ENCODE measurements at places on chromosomes 2 and 18.
A peak's percentile ranks its signal among the peaks of the same experiment; 100 is the strongest.

DNA sequence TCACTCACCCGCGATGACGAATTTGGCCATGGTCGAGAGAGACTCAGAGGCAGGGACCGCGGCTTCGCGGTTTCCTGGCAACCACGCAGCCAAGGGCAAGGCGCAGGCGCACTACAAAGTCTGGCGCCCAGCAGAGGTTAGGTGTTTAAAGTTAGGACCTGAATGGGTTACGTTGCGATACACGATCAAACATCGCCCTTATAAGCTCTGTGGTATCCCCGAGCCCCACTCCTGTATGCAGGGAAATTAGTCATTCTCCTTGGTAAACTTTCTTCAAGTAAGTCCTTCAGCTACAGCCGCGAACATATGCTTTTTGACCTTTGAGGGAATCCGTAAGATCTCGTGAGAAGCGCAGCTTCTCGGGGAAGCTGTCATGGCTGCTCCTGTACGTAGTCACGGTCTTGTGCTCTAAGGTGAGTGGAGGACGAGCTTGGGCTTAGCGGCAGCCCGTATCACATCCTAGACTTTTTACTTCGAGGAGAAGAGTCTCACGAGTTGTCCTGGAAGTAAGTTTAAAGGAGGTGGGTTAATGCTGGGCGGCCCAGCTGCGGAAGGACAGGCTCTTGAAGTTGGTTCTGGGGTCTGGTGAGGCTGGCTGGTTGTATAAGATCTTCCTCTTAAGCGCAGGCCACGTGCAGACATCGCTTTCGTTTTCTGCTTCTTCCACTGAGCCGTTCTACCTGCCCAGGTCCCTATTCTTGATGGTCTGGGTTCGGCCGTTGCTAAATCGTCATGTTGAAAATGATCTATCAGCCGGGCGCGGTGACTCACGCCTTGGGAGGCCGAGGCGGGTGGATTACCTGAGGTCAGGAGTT, at the start of the genes FASTKD2 and MDH1B:
Gene FASTKD2, plus strand, starts transcription at position 365 of the 815 bp plus-strand sequence. CDS start 1,088 bp downstream, outside the sequence.
Gene MDH1B, minus strand, starts transcription at position 87 of the 815 bp plus-strand sequence. Its CDS starts 57 bp downstream, at position 30.
- DNase-seq: peak; percentile 90

GRCh38 chr2:231957913-231958763, 3.4 kb upstream of the DIS3L2 start:
- DNase-seq: no peak

DNA sequence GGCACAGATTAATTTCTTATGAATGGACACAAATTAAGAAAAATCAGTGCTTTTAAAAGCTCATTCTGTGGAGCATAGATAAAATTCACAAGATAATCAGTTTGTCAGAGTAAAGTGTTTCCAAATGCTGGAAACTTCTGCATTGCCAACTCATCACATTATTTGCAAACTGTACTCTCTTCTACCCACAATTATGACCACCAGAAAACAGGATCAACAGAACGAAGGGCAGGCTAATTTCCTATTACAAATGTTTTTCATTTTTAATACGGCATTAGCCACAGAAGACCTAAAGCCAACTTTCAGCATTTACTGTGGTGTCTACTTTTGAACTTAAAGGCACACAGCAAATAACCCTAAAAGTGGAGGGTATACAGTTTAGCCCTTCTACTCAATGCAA, 6.0 kb downstream of the IRS1 start:
- DNase-seq: no peak

DNA sequence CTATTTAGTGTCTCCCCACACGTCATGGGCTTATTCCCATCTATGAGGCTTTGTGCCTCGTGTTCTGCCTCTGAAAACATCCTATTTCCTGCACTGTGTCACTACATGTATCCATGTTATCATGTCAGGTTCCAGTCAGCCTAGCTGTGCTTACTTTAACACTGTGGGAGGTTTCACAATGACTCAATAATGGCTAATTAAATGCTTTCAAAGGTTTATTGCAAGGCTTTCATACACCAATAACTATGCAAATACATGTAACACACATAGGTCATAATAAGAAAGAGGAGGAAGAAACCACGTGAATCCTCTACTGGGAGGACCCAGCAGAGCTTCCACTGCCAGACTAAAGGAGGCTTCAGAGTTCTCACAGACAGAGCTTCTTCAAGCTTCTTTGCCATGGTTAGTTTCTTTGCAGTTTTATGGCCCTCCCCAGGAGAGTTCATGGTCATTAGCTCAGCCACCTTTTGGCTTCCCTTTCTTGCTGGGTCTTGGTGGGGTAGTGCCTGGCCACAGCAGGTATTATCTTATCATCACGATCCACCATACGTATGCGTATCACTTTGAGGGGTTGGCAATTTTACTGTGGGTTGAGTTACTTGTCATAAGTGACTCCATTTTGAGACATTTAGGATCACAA, 5.1 kb upstream of the COLEC12 start:
- DNase-seq: no peak

DNA sequence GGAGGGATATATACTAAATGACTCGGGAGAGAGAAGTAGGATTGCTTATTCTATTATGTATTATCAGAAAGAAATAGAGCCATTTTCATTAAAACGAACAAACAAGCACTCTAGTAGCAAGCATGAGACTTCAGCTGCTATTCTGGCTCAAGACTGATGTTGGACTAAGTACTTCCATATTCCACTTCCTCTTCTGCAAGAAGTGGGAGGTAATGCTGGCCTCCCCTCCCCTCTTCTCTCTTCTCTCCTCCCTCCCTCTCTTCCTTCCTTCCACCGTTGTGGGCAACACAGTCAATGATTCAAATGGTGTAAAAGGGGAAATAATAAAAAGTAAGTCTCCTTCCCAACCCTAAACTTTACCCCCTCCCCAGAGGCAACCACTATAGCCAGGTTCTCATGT, 62.6 kb downstream of the EMX1 start:
- no peak for DNase-seq

DNA sequence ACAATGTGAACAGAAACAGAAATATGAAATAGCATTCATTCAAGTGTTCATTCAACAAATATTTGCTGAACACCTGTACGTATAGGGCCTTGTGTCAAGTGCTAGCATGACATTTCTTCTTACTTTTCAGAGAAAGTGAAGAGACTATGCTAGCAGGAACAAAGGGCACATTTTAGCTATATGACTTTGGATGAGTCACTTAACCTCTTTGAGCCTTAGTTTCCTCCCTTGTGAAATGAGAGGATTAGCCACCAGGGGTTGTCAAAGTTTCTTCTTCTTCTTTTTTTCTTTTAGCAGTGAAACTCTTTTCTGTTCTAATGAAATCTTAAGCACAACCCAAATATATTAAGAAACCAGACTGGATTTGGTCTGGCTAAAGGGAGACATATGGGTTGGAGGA, 53.1 kb downstream of the FIGN start:
- no peak for DNase-seq

- DNase-seq: no peak
These were observed 621 bp upstream of the KCNS3 start for GRCh38 chr2:17877811-17878280.

DNA sequence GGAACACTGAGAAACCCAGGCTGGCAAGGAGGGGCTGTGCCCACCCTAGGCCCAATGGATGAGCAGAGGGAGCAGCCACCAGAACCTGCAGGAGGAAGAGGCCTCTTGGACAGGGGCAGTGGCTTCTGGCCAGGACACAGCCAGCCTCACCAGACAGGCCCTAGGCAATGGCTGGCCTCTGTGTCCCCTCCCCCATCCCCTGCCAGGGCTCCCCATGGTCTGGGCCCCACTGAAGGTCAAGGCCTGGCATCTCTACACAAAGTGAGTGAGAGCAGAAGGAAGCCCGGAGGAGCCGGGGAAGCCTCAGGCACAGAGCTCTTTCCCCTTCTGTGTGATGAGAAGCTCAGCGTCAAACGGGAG, 6.3 kb downstream of the PRLH start:
- DNase-seq: no peak

GRCh38 chr2:151347906-151348305, 9.5 kb upstream of the TNFAIP6 start:
- DNase-seq: no peak

- DNase-seq: no peak
These were observed 3.8 kb downstream of the SLC66A3 start for GRCh38 chr2:11158916-11159573.

DNA sequence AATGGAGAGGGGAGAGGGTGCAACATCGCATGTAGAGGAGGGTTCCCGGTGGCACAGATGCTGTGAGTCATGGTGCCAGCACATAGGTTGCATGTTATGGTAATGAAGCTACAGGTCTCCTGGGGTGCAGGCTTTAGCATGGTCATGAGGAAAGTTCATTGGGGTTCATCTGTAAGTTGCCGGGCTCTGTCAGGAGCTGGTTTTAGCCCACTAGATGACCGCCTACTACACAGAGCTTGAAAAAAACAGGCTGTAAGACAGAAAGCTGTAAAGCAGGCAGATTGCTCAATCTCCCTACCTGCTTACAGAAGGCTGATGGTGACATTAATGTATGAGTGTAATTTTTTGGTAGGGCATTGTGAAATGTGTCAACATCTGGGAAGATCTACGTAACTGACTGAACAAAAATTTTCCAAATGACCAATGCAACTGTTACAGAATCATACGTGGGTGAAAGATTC, 23.9 kb downstream of the DYSF start:
- no peak for DNase-seq

DNA sequence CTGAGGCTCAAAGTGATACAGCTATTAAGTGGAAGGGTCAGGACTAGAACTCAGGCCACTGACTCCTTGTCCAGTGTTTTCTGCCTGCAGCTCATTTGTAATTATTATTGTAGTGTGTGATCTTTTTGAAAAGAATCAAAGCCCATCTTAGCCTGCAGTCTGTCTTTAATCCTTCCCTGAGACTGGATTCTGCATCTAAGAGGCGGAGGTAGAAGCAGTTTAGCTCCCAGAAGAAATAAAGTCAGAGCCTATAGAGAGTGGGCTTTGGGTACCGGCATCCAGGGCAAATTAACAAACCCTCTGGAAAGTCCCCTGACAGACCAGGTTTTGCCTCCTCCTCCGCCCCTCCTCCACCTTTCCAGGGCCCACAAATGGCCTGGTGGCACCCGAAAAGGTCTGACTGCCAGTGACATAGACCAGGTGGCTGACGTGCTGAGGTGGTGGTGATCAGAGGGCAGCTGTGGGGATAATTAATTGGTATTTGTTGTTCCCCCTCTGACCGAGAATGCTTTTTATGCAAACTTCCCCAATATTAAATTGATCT, 2.2 kb upstream of the RAX start:
- DNase-seq: no peak

GRCh38 chr2:219783359-219783975, 156.0 kb downstream of the SLC4A3 start:
- DNase-seq: no peak

DNA sequence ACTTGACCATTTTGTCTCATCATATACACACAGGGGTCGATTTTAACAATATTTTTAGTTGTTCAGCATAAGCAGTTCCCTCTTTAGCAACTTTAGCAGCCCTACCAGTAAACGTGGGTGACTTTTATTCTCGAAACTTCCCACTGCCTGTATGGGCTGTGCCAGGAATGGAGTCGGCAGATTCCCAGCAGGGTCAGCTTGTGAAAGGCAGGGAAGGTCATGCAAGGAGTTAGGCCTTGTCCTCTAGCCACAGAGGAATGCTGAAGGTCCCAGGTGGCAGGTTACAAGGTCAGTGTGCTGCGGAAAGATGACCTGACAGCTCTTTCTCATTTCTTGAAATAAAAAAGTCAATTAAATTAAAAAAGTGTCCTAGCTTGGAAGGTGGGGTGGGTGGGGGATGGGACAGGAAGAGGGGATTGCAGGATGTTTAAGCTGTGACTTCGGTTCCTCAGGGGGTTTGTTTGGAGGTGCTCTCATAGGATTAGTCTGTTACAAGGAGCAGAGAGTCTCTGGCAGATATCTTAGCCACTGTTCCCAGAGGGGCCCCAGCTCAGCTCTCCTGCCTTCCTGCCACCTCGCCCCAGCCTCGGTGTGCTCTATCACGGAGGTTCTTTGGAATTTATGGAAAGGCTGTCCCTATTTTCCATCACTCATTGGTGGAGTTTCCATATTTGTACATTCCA, 21.4 kb downstream of the DRC1 start:
- DNase-seq: no peak

GRCh38 chr2:236051351-236051750, 116.8 kb downstream of the GBX2 start:
- no peak for DNase-seq

GRCh38 chr2:25312958-25313710, 28.6 kb downstream of the DNMT3A start:
- no peak for DNase-seq

DNA sequence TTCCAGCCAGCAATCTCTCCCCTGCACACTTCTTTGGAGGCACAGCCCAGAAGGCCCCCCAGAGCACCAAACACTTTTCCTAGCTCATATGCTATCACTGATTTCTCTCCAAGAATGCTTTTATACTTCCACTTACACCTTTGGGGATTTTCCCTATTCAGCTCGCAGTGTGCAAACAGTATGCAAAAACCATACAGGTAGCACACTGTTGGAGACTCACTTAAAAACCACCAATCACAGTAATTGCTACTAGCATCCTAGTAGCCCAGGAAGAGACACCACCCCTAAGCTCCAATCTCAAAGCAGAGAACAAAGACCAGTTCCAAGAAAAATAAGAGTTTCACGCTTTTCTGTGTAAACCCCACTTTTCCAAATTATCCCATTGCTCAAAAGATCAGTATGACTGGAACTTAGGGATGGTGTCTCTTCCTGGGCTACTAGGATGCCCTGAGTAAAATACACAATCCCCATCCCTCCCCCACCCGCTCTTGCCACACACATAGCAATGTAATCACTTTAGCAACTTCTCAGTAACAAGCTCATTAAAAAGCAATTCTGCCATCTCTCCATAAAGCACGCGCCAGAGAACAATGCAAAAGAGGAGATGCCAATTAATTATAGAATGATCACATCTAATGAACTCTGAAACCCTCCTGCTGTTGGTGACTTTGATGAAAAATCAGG, 43.0 kb downstream of the KLF7 start:
- DNase-seq: no peak

- no peak for DNase-seq
These were observed 31.5 kb upstream of the LGALSL start for GRCh38 chr2:64422466-64422865.

DNA sequence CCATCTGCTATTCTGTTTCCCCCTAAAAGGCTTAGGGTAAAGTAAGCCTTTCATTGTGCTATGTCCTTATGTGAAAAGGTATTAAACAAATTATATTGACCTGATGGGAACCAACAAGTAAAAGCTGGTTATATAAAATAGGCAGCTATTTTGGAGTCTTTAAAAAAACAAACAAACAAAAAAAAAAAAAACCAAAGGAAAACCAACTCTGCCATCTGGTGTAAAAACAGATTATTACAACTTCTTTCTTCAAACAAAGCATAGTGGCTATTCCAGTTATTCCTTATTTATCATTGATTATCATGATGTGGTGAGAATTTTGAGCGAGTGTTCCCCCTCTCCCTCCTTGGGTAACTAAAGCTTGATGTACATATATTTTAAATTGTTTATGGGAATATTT, 122.3 kb upstream of the FHL2 start:
- DNase-seq: no peak
